ENCODE measurements at places on chromosomes 11 and 22. TPM values are rescaled to one million over a fixed set of nuclear protein-coding genes. Genes with fewer than 3 reads are reported as not detected.

The GUCY1A2 gene
- 1.6 TPM for polyA plus RNA-seq

The GGT5 gene
- polyA plus RNA-seq = 116 TPM

DNA sequence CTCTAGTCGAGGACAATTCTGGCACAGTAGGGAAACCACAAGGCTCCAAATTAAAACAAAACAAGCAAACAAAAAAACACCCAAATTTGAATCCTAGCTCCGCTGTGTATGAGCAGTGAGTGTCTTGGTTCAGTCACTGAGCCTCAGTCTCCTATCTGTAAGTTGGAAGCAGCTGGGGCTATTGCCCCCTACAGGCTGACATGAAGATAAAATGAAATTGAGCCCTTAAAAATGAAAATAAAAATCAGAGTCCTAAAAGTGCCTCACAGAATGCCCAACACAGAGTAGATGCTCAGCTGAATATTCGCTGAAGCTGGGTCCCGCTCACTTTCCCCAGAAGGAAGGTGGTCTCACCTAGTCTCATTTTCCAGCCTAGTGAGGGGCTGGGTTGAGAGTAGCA is 65.2 kb downstream of the PDE2A start:
- no peak for DNase-seq

GRCh38 chr22:42459287-42460063 is 27.3 kb upstream of the NFAM1 start:
- no peak for DNase-seq

DNA sequence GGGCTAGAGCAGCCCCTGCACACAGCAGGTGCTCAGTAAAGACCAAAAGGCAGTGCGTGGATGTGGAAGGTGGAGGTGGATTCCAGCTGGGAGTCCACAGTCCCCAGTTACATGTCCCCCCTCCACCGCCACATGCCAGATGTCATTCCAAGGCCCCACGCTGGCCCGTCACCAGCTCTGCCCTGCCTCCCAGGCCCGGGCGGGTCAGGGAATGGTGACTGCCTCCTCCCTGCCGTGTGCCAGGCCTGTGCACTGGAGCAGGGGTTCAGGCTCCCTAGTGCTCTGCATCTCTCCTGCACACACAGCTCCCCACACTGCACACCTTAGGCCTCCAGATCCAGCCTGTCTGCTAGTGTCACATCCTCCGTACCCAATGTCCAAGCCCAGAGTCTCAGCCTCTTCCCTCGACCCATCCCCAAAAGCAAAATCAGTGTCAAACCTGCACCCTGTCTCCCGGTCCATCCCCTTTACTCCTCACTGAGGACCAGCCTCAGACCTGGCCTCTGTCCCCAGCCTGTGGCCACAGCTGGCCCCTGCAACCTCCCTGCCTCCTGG is 40.2 kb upstream of the PRODH start:
- DNase-seq = no peak

GRCh38 chr11:31794548-31794947 is 16.6 kb downstream of the PAX6 start:
- no peak for DNase-seq

DNA sequence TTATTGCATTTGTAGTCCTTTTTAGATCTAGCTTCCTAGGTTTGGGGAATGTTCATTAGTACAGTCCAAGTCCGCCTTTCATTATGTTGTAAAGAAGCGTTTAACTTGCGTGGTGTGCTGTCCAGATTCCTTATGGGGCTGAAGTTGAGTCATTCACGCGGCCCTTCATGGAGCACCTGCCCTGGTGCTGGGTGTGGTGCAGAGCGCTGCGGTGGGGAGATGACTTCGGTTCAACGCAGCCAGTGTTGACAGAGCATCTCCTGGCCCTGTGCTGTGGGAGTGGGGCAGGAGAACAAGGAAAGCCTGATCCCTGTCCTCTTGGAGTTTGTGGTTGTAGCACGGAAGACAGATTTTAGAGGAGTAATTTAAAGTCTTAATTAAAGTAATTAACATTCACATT is 152.0 kb downstream of the TBC1D22A start:
- DNase-seq = no peak
